ENCODE measurements at places on chromosomes 1 and 21.

DNA sequence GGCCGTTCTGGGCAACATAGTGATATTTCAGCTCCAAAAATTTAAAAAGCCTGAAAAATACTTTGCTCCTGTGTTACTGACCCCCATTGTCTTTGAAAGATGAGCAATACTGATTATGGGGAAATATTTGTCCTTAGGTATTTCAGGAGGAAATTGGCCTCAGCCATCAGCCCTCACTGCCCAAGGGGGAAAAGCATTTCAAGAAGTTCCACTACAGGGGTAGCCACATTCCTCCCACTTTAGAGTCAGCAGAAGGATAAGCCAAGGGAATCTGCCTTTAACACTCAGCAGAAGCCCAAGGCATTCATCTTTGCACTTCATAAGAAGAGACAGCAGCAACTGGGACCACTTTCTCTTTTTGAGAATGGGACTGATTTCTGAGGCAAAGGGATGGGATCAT, 40.5 kb upstream of the ZNF326 start:
- DNase-seq: no peak

DNA sequence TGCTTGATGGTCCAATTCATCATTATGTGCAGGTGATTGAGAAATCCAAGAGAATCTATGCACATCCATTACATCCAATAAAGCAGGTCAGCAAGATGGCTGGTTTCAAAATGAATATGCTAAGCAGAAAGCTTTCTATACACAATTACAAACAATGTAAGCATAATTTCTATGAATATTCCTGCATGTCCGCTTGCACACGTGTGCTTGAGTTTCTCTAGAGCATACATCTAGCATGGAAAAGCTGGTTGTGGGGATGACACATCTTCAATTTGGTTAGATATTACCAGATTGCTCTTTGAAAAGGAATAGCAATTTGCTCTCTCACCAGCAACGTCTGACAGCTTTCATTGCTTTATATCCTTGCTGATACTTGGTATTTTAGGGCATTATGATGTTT, 160.4 kb upstream of the HMGB4 start:
- no peak for DNase-seq

- no peak for DNase-seq
Observed at GRCh38 chr1:1090424-1091343, 16.6 kb upstream of the RNF223 start.

- no peak for DNase-seq
Observed at GRCh38 chr1:5917281-5917590, 75.0 kb downstream of the NPHP4 start.

GRCh38 chr1:63703701-63704107, 70.1 kb upstream of the ROR1 start:
- no peak for DNase-seq

- peak; percentile 18 for DNase-seq
Observed at GRCh38 chr1:155809088-155809487, 47.9 kb downstream of the GON4L start.

DNA sequence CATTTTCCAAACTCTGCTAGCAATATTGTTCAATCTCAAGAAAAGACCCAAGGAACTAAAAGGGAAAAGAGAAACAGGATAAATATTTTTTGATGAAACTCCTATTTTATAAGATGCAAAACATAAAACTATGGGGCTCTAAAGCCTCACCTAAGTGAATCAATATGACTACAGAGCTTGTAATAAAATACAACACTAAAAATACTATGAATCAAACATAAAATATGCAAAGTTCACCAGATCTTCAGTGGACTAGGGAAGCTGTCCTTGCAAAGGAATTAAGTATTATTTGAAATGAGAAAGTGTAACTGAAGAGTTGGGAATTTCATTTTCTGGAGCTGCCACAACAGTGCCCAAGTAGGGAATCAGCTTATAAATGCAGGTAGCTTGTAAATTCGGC, 124.5 kb downstream of the CRB1 start:
- no peak for DNase-seq

GRCh38 chr1:198416296-198416695, 124.2 kb downstream of the ATP6V1G3 start:
- DNase-seq: no peak

DNA sequence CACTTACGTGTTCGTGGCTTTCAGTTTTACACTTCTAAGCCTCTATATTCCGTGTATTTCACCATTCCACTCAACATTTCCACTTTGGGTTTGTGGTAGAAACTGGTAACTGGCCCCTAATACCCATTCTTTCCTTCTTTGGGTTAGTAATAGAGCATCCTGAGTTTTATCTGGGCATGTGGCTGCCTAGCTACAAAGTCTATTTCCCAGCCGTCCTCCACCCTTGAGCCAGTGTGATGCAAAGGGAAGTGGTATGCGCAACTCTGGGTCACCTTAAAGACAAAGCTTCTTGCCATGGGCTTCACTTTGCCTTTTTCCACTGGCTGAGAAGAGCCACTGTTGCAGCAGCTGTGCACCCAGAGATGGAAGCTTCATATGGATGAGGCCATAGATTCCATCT, 73.9 kb downstream of the LAMC2 start:
- no peak for DNase-seq

GRCh38 chr1:172069534-172069933, 228.2 kb downstream of the DNM3 start:
- DNase-seq: no peak

GRCh38 chr1:157932069-157932468, 61.4 kb upstream of the KIRREL1 start:
- peak; percentile 51 for DNase-seq

GRCh38 chr1:13535227-13535626, 21.4 kb upstream of the LRRC38 start:
- no peak for DNase-seq

DNA sequence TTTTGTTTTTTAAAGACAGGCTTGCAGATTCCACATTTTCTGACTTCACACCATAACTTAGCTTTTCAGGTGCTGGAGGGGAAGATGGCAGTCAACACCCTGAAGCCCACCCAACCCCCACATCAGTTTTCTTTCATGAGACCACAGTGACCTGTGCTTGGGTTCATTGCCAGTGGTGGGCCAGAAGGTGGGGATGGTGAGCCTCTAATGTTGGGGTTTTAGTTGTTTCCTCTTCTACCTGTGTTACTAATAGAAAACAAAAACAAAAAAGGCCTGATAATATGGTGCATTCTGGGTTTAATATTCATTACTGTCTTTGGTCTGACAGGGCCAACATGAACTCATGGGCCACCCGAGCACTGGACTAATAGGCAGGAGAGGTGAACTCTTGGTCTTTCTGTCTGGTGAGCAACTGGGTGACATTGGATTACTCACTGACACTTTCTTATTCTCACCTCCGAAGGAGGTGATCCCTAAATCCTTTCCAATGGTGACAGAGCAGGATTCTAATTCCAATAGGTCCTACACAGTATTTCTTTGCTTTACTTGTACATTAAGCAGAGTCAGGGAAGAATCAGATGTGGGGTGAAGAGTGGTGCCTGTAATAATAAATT, 132.8 kb downstream of the CLIC6 start:
- DNase-seq: no peak

- no peak for DNase-seq
Observed at GRCh38 chr1:55194851-55195250, 20.3 kb downstream of the USP24 start.

DNA sequence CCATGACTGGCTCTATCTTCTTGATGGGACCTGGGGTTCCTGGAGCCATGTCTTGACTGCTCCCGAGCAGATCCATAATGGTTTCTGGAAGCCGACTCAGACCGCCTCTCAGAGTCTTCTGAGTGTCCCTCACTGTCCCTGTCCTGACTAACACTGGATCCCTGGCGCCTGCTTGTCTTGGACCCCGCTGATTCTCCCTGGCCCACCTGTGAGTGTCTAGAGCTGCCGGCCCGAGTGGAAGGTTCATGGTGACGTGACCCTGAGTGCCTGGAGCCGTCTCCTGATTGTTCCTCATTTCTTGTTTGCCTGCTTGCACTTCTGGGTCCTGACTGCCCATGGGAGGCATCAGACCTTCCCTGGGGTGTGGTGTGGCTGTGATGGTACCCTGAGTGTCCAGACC, 15.1 kb downstream of the FLG start:
- DNase-seq: no peak

DNA sequence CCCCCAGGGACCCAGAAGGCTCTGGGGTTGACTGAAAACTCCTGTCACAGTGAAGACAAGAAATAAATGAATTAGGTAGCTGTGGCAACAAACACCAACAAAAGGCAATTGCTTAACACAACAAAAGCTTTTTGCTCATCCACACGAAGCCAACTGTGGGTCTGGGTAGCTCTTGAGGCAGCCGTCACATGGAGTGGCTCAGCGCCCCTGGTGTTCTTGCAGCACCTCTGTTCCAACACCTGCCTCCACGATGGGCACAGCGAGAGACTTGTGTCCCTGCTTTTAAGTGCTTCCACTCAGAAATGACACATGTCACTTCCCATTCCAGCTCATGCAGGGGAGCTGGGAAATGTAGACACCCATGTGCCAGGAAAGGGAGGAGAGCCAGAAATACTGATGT, 364.5 kb upstream of the DUSP10 start:
- DNase-seq: no peak

GRCh38 chr1:60922304-60922703, 160.1 kb upstream of the NFIA start:
- peak; percentile 38 for DNase-seq

DNA sequence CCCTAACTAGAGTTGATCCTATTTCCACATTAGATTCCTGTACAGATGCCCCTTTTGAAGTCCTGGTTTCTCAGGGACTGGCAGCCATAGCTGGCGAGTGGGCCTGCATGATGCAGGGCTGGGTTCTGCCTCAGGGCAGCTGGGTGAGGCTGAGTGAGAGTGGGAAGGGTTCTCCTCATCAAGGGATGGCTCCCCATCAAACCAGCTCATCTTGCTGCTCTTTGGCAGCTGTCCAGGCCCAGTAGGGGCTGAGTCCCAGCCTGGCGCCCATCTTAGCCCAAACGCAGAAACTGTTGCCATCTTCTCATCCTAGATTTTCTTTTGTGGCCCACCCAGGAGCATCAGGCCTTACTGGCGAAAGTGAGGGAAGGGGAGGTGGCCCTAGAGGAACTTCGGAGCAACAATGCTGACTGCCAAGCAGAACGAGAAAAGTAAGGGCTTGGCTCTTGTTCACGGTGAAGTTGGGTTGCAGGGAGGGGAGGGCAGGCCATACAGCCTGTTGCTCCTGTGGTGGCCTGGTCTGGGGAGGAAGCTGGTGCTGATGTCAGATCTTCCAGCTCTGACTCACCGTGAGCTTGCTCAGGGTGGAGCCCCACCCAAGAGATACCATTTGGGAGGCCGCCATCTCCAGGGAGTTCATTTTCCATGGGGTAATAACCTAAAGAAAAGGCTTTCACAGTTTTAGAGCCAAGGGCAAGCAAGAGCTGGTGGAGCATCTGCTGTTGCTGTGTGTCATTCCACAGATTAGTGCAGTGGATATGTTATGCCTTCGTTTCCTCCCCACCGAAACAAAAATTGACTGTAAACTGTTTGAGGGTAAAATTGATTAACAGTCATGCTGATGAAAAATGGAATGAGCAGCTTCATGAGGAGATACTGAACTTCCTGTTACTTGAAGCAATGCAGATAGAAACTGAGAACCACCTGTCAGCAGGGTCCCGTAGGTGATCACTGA, 34.7 kb downstream of the TUFT1 start:
- DNase-seq: no peak

GRCh38 chr1:156625436-156626078, 6.3 kb downstream of the HAPLN2 start:
- DNase-seq: peak; percentile 74

DNA sequence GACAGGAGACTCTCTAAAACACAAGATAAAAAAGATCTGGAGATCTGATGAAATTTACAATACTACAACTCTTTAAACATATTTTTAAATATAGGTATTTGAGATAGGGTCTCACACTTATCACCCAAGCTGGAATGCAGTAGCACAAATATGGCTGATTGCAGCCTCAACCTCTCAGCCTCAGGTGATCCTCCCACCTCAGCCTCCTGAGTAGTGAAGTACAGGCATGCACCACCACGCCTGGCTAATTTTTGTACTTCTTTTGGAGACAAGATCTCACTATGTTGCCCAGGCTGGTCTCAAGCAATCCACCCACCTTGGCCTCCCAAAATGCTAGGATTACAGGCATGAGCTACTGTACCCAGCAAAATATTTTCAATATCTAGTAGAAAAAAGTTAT, 170.0 kb upstream of the NR5A2 start:
- no peak for DNase-seq

GRCh38 chr1:186155594-186155993, 219.5 kb downstream of the TPR start:
- DNase-seq: peak; percentile 6

DNA sequence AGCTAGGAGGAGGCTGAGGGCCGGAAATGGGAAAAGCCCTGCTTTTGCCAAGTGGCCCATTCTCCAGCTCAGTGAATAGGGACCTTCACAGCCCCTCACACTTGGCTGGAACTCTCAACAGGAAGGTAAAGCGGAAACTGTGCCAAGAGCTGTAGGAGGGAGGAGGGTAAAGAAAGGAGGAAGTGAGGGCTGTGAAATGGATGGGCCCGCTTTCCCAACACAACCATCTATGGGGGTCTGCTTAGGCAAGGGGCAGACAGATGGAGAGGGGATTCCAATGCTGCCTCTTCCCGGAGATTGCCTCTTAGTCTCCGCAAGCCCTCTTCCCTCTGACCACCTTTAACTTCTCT, 5.2 kb downstream of the INKA2 start:
- peak; percentile 82 for DNase-seq

DNA sequence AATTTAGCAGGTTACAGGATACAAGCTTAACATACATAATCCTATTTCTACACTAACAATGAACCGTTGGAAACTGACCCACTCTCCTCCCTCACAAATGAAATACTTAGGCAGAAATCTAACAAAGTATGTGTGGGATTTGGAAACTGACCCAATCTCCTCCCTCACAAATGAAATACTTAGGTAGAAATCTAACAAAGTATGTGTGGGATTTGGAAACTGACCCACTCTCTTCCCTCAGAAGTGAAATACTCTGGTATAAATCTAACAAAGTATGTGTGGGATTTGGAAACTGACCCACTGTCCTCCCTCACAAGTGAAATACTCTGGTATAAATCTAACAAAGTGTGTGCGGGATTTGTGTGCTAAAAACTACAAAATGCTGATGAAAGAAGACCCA, 60.3 kb downstream of the TRAF5 start:
- no peak for DNase-seq

- no peak for DNase-seq
Observed at GRCh38 chr1:192538407-192539296, 36.9 kb upstream of the RGS1 start.

DNA sequence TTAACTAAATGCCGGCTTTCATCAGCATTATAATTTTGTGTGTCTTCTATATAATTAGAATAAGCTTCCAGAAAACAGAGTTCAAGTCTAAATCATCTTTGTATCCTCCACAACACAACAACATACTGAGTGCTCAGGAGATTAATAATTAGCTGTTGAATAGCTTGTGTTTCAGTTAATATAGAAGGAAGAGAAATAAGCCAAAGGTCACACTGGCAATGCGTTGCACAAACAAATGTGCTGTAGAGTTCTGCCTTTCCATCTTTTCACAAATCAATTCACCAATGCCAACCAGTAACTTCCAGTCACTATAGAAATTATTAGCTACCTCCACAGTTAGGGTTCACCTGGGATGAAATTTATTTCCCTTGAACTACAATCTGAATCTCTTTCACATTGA, 132.0 kb downstream of the LMX1A start:
- no peak for DNase-seq
